Pulmonary artery endothelial cell (primary cell): ENCODE measurements at places on chromosomes 3 and 15.

DNA sequence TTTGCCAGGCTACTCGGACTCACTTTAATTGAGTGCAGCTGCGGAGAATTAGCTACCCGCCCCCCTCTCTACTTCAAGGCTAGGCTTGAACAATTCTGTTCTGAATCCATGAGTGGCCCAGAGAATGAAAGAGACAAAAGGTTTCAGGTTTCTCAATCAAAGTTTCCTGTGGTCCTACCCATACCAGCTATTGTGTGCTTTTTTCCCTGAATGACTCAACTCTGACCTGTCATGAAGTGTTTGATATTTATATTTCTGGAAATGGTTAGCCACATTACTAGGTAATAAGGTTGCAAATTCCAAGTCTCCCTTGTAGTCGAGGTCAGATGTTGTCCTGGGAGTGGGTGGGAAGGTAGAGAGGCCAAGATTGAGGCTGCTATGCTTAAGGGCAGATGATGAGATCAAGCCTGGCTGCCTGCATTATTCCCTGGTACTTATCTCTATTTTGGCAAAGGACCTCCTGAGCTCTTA, 392.7 kb upstream of the TBL1XR1 start:
- DNase-seq = no peak

- no peak for DNase-seq
These were observed 471.5 kb upstream of the AGTR1 start for GRCh38 chr3:148226246-148226645.

GRCh38 chr15:99253381-99254090, 2.3 kb downstream of the LRRC28 start:
- no peak for DNase-seq

DNA sequence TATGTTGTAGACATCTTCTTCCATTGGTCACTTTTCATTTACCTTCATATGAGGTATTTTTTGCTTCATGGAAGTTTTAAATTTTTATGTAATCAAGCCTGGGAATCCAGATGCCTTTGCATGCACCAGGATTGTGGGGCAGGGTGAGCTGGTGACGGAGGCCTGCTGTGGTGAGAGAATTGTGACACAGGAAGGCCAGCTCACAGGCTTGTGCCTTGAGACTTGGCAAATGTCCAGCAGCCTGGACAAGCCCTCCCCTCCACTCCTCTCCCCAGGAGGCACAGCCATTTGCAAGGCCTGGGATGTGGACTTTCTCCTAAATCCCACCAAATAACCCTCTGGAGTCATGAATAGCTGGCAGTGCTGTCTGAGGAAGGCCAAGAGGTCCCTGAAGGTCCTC, 67.4 kb downstream of the RHCG start:
- no peak for DNase-seq
